Tongue (tissue), 3 donors: ENCODE measurements at places on chromosomes 12 and 14.

- no peak for DNase-seq
Measured at GRCh38 chr12:79071498-79071897, 206.9 kb downstream of the SYT1 start.

DNA sequence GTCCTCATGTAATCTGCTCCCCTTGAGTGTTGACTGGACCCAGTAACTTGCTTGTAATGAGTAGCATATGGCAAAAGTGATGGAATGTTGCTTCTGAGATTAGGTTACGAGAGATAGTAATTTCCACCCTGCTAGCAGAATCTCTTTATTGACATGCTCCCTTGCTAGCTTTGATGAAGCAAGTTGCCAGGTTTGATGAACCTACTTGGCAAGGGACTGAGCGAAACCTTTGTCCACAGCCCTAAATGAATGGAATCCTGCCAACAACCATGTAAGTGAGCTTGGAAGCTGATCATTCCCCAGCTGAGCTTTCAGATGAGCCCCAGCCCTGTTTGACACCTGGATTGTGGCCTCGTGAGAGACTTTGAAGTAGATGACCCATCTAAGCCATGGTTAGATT is 120.8 kb upstream of the PLXNC1 start:
- no peak for DNase-seq

- DNase-seq = peak; percentile 93
Measured at GRCh38 chr12:124512667-124513296, 54.6 kb downstream of the NCOR2 start.

DNA sequence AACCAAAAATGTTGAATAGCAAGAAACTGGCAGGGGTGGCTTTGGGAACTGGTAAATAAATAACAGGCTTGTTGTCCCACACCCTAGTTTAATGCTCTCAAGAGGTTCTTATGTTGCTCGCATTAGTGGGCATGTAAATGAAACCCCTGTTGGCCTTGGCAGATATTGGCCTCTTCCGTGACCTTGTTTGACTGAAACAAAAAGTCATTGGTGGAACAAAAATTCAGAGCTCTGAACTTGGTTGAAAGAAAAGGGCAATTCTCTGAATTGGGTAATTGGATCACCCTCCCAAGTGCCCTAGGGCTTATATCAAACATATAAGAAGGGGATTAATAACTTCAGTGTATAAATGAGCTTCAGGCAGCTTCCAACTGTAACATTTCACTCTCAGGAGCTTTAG is 426.2 kb downstream of the ZFP36L1 start:
- peak; percentile 67 for DNase-seq

GRCh38 chr14:33737446-33737845 is 213.4 kb downstream of the EGLN3 start:
- DNase-seq = no peak

- no peak for DNase-seq
Measured at GRCh38 chr14:34912182-34912581, 37.0 kb upstream of the BAZ1A start.

- DNase-seq = no peak
Measured at GRCh38 chr14:53001787-53002378, 51.0 kb upstream of the FERMT2 start.

GRCh38 chr14:73777420-73777819 is 63.2 kb upstream of the PNMA1 start:
- DNase-seq = peak; percentile 24

DNA sequence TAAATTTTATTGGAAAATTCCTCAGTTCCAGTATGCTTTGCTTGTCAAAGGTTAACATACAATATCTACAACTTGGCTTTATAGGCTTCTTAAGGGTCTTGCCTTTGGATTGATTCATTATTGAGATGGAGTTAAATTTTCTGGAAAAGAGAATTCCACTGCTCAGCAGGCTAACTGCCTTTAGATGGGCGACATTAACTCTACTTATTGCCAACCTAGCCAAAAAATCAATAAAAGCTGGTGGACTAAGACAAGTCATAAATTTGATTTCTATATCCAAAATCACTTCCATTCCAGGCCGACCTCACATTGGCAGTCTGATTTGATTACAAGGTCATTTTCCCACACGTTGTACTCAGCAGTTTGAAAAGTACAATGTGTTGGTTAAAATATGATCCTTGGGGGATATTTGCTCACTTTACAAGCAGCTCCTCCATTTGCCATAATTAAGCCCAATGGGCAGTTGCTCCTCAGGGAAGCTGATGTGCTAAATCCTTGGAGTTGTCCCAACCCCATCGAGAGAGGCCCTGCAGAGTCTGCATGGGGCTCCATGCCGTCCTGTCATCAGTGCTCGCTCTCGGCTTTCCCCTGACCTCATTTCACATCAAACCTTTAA is 36.1 kb upstream of the CRY1 start:
- no peak for DNase-seq

- DNase-seq = no peak
Measured at GRCh38 chr12:53829130-53829819, 77.5 kb upstream of the CISTR start.

DNA sequence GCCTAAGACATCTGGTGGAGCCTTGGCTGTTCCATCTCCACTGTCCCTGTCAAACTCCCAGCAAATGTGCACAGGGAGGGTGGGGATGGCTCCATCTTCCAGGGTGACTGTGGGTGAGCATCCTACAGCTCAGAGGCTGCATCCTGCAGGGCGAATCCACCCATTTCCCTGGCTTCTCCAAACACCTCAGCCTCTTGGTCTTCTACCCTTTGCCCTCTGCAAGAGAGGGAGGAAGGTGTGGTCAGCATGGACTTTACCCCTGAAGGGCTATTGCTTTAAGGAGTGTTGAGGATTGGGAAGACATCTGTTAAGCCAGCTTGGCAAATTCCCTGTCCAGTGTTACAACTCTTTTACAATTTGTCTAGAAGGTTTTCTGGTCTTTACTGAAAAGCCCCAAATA is 23.1 kb upstream of the DGLUCY start:
- no peak for DNase-seq

GRCh38 chr14:69475194-69475818 is 9.2 kb upstream of the PLEKHD1 start:
- DNase-seq = peak; percentile 19

DNA sequence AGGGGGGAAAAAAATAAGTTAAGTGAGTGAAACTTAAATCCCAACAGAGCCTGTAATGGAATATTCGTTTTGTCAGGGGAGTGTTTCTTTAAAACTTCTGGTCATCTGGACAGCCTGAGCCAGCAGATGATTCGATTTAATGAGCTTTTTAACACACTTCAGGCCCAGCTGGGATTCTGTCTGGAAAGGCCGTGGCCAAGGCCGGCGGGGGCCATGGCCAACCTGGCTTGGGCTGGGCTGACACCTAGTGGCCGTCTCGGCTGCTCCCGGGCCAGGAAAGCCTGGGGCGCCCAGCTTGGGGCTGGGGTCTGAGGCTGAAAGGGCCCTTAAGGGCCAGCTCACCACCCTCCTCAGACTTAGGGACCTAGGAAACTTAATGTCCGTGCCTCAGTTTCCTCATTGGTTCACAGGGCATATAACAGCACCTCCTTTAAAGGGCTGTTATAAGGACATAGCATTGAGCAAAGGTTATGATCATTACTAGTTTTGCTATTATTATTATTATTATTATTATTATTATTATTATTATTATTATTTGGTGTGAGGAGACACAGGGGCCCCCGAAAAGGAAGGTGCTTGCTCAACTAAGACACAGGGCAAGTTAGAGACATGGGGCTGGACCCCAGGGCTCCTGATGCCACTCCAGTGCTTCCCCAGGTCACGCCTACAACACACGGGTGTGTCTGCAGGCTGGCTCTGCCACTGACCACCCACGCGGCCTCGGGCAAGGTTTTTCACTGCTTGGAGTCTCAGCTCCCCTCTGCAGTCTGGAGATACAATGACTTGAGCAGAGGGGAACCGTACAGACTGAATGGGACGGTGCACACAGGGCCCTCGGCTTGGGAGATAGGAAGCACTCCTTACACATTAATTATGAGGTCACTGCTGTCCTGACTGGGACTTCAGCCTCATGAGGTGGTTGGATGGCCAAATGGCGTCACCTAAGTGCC is 84.0 kb downstream of the SYNE3 start:
- peak; percentile 84 for DNase-seq

GRCh38 chr12:120869376-120869775 is 34.8 kb downstream of the SPPL3 start:
- no peak for DNase-seq

DNA sequence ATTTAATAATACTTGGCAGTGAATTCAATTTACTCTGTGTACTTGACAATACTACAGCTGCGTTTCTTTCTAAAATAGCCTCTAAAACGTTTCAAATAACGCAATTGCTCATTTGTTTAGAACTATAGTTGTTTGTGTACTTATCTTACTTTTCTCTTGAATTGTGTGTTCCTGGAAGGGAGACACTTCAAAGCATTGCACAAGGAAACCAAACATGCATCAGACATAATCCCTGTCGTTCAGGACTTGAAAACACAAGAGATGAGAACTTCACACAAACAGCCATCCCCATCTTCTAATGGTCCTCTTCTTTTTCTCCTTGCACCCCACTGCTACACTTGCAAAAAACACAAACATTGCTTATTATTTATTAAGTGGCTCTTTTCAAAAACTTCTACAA is 38.5 kb downstream of the PTGER2 start:
- no peak for DNase-seq

DNA sequence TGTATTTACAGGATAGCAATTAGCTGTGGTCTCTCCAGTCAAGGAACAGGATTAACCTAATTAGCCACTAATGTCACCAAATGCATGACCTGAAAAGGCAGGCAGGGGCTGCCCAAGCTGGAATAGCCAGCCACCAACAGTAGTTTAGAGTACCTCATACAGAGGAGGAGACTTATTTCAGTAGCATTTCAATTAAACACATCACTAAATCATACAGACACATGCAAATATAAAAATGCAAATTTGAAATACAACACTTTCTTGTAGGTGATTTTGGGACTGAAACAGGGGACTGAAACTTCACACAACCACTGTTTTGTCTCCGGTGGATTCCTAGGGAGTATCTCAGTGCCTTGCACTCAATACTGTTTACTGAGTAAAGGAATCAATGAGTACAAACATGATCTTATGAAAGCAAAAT is 636 bp upstream of the IFNG-AS1 start:
- DNase-seq = no peak

DNA sequence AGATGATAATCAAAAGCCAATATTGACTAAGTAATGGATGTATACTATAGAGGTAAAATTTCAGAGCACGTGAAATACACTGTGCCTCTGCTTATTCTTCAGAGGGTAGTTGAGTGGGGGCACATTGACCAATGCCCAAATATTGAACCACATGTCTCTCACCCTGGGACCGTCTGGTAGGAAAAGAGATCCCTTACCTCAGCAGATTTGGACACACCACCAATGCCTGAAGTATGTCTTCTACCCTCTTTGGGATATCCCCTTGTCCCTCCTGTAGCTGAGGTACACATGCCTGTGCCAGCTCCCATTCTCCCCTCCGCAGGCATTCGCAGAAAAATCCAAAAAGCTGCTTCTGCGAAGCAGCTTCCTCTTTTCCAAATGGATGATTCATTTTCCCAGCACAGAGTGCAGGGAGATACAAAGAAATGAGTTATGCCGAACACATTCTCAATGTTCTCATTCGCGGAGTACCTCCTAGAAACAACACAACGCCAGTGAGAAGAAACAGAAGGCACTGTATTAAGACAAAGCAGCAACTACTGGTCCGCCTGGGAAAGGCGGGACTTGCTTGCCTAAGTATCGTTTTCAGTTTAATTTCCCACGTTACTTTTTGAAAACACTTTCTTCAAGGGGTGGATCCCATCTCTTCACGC is 691 bp downstream of the ZFYVE26 start:
- peak; percentile 19 for DNase-seq

DNA sequence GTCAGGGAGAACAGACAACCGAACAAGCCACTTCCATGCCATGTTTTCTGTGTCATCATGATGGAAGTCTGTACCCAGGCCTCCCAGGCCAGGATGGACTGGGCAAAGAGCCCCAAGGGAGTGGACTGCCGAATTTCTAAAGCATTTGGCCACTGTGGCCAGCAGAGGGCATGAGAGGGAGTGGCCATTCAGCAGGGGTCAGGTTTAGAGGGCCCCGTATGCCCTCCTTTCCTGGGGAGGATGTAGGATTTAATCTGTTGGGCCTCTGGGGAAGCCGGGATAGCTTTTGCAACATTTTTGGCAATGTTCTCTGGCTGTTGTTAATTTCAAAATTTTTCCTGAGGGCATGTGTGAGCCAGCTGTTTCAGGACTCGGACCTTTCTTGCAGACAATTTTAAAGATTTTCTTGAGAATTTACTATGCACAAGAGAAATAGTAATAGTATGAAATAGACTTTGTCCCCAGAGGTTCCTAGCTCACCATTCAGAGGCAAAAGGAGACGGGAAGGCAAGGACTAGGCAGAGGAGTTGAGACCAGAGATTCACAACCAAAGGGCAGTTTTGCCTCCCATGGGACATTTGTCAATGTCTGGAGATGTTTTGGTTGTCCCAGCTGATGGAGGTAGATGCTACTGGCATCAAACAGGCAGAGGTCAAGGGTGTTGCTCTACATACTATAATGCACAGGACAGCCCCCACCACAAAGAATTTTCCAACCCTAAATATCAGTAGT is 18.0 kb downstream of the ACACB start:
- DNase-seq = no peak

GRCh38 chr12:52003591-52003990 is 3.2 kb upstream of the TAMALIN start:
- DNase-seq = no peak

DNA sequence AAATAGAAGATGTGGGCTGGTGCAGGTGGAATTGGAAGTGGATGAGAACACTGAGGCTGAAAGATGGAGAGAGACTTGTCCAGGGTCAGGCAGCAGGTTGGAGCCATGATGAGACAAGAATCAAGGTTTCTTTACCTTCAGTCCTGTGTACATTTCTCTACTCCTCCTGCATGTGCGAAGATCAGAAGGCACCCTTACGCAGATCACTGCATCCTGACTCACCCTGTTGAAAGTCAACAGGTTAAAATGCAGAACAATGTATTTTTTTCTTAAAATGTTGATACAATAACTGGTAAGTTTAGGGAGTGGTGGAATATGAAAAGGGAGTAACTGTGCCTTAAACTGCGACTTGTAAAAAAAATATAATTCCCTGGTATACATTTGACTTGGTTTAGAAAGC is 47.8 kb downstream of the TESPA1 start:
- no peak for DNase-seq

DNA sequence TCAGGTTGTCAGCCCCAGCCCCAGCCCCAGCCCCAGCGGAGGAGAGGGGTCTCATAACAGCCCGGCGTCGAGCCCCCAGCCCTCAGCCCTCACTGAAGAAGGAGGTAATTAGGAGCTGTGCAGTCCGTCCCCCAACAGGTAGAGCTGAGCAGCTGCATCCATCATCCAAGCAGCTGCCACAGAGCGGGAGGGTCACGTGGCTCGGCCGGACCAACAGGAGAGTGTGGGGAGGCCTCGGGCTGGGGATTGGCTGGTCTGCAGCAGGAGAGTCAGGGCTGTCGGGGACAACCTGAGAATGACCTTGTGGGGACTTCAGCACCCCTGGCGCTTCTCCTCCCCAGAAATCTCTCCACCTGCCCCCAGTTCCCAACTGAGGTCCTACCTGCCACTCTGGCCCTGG is 29.6 kb downstream of the SMUG1 start:
- peak; percentile 33 for DNase-seq

- DNase-seq = no peak
Measured at GRCh38 chr12:50612882-50613281, 108.1 kb downstream of the DIP2B start.
